ENCODE measurements at places on chromosomes 13 and 19.
A peak's percentile ranks its signal among the peaks of the same experiment; 100 is the strongest.

DNA sequence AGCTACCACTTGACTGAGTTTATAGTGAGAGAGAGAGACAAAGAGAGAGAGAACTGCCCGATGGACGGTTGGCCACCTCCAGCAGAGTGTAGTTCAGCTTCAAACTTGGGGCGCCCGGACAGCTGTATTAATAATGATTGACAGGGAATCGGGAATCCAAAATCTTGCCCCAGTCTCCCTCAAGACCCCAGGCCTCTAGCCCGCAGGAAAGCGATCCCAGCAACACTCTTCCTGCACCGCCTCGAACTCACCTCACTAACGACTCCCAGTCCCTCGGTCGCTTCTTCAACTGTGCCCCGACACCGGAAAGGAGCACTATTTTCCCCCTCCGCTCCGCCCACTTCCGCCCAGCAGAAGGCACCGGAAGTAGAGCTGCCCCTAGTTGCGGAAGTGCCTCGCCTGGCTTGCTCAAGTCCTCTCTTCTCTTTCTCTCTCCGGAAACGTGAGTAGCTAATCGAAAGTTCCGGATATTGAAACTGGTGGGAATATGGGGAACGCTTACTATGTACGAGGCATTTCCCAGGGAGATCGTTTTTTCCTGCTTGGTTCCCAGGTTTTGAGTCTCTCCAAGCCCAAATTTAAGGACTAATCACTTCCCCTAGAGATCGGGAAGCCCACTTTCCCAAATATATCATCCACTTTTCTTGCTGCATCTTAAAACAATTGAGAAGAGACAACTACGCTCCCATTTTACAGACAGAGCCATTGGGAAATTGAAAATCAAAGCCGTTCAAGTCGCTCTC, at the start of gene NOSIP:
Gene NOSIP, minus strand, starts transcription at position 293 of the 743 bp plus-strand sequence. CDS start 19,865 bp downstream, outside the sequence.
- peak; percentile 97 for DNase-seq

- DNase-seq: no peak
Observed at GRCh38 chr13:52921194-52921593, 72.8 kb upstream of the PCDH8 start.

- peak; percentile 6 for DNase-seq
Observed at GRCh38 chr13:75870397-75870903, 234.3 kb downstream of the LMO7 start.

- DNase-seq: no peak
Observed at GRCh38 chr13:57918086-57918485, 286.5 kb downstream of the PCDH17 start.

GRCh38 chr13:80022146-80022545, 318.8 kb downstream of the SPRY2 start:
- no peak for DNase-seq

GRCh38 chr13:104006625-104007075, 940.4 kb upstream of the SLC10A2 start:
- no peak for DNase-seq

DNA sequence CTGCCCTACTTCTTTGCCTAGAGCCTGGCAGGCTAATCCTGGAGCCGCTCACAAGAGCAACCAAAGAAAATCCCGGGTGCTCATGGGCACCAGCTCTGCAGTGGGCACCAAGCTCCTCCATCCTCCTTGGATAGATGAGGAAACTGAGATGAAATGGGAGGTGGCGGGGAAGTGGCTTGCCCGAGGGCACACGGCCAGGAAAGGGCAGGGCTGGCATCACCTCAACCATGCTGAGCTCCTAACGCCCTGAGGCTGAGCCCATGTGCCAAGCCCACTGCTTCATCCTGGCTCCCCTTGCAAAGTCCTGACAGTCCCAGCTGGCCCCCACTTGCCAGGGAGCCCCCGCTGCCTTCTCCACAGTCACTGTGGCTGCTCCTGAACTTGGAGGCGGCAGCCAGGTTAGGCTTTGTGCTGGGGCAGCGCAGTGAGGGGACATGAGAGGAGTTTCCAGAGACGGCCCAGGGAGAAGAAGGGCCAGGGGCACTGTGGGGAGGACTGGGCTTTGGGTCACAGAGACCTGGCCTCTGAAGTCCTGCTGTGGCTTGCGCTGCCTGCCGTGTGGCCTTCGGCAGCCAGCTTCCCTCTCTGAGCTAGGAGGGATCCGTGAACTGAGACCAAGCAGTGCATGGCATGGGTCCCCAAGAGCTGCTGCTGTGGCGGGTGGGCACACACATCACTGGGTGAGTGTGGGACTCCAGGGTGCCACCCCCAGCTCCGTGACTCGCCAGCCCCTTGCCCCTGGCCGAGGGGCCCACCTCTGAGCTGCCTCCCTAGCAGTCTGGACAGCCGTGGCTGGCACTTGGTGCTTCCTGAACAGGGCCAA, 17.5 kb downstream of the TMED1 start:
- DNase-seq: no peak

DNA sequence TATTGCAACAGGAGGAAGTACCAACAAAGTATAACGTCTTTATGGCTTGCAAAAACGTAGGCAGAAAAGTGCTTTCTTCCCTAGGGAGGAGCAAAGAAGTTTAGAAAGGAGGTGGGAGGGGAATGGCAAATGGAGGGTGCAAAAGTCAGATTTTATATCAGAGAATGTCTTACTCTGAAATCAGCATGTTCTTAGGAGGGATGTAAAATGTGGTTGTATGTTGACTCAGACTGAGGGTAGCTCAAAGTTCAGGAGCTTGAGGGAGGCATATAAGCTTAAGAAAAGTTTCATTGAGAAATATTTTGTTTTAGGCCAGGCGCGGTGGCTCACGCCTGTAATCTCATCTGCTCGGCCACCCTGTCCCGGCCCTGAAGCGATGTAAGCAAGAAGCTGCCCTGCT, 1.7 kb downstream of the ZNF90 start:
- DNase-seq: no peak

GRCh38 chr19:50205681-50206138, 2.3 kb downstream of the MYH14 start:
- DNase-seq: no peak

DNA sequence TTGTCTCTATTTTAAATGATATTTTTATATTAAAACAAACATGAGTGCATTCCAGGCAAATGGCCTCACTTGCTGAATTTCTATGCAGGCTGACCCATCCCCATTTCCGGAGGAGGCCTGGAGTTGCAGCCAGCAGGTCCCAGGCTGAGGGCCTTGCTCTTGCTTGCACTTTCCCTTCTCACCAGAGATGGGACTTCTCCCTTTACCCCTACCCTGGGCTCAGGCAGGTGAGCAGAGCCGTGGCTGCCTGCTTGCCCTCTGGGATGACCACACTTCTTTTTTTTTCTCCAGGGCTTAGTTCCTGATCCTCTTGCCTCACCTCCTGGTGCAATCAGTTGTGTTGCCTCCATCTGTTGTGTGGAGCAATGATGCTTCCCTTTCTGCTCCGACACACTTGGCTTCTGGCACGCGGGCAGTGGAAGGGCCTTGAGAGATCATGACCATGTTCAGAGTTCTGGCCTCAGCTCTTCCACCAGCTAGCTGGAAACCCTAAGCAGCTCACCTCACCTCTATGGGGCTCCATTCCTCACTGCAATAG, 11.1 kb upstream of the OLFM4 start:
- no peak for DNase-seq
